Activated naive CD4-positive, alpha-beta T cell treated with anti-CD3 and anti-CD28 coated beads, Interleukin-2, amount 50 U/mL, for 16 hours (primary cell): ENCODE measurements at places on chromosomes 4 and X.
A peak's percentile ranks its signal among the peaks of the same experiment; 100 is the strongest.

DNA sequence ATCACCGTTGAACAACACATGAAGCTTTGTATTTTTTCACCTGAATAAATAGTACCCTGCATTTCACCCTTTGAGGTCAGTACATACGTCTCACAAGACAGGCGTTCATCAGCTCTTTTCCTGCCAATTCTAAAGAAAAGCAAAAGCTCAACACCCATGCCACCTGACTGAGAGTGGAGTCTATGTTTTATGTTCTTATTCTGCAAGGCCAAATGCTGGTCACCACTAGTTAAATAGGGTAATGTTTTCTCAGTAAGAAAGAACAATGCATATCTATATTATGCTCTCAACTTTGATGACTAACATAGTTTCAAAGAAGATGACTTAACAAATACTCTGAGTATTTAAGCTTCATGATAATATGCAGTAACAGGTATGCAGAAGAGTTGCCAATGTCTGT lies 336.3 kb upstream of the BMP3 start:
- DNase-seq: no peak

DNA sequence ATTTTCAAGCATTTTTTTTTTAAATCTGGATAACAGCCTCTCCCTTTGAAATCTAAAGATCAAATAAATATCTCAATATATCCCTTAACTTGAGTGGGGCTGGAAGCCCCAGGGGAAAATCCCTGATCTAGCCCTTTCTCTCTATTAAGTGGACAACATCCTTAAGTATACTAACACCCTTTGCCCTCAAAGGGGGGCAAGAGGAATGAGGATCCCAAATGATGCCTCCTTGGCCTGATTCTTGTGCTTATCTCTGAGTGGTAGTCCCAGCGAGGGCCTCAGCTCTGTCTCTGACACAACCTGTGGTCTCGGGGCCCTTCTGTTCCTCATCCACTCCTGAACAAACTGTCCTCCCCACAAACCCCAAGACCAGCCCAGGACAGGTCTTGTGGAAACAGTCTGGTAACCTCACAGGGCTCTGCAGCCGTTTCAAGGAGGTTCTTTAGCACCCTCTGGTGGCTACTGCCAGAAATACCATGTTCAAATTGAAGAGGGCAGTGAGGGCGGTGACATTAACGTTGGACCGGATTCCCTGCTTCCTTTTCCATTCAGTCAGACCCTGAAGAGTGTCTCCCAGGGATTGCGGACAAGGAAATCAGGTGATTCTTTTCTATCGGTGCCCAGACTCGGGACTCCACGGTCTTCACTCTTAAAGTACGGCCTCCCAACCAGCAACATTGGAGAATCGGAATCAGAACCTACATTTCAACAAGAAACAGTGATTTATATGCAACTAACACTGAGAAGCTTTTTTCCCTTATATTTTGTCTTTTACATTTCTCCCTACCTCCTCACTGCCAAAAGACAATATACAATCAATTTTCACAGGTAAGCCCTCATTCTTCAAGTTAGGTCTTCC lies 13.0 kb downstream of the CXCL13 start:
- peak; percentile 52 for DNase-seq

GRCh38 chr4:74097116-74097515 lies 1.9 kb downstream of the CXCL2 start:
- DNase-seq: no peak

DNA sequence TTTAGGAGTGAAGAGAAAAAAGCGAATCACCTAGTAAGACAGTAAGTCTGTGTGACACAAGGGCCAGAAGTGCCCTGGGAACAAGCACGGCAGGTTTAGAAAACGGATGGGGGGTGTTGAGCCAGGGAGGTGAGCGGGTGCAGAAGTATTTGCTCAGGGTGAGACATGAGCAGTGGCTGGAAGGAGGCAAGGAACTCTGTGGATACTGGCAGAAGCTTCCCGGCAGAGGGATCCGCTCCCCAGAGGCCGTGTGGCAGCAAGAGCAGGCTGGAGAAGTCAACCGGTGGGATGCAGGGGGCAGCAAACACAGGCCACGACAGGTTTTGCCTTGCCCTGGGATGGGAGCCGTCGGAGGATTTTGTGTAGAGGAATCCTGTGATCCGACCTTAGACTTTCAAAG lies 2.3 kb upstream of the UVSSA start:
- no peak for DNase-seq

GRCh38 chr4:186693159-186693815 lies 30.4 kb downstream of the FAT1 start:
- DNase-seq: no peak

DNA sequence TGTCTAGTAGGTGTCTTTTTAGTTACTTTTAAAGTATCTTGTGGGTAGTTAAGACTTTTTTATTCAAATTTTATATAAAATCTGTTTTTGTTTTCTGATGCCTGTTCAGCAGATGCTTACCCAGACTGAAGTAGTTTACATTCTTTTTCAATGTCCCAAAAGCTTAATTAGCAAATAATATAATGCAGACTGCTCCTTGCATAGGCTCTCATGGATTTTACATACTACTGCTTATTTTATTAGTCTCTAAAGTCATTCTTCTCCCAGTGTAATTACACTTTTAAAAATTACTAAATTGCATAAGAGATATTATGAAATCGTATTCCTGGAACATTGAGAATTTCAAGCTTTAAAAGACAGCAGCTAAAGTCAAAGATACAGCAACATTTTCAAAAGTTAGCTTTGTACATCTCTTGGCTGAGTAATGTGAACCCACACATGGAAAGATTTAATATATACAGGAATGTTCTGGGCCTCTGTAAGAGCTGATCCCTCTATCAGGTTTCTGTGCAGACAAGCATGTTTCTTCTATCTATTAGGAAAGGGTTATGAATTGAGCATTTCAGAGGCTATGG lies 148.4 kb upstream of the SPRY1 start:
- no peak for DNase-seq

- no peak for DNase-seq
Observed at GRCh38 chrX:18707426-18708049, at the start of gene PPEF1. Gene PPEF1 (plus strand): TSS chrX:18707645. CDS start chrX:18707781, 136 bp downstream.

GRCh38 chr4:28772066-28772465 lies 1911.4 kb downstream of the STIM2 start:
- DNase-seq: no peak

GRCh38 chr4:98473046-98473445 lies 185.4 kb downstream of the TSPAN5 start:
- no peak for DNase-seq

DNA sequence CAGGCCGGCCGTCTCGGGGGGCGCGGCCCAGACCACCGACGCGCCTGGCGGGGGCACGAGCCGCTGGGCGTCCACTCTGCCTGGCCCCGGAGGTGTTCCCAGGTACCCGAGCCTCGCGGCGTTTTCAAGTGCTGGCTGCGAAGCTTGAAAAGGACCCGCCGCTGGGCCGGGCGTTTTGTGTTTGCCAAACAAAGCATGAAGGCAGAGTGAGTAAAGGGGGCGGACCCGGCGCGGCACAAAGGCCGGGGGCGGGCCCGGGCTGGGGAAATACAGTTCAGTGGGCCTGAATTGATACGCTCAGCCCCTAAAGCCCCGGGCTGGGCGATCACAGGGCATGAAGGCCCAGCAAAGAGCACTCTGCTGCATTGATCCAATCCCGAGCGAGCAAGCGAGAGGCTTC lies 65.4 kb downstream of the SOX3 start:
- no peak for DNase-seq

DNA sequence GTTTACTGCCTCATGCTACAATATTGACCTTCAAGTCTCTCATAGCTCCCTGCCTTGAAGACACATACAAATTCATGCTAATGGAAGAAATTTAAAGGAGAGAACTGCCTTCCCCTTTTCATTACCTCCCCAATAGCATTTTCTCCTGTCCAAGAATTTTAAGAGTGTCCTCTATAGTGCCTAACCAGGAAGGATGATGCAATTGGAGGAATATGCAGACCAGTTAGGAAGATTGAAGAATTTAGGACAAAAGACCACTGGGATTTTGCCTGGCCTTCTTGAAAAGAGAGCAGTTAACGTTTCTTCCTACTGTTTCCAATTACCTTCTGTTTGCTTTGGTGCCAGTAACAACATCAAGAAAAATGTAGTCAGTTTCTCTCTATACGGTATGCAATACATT lies 443.9 kb downstream of the INPP4B start:
- no peak for DNase-seq

DNA sequence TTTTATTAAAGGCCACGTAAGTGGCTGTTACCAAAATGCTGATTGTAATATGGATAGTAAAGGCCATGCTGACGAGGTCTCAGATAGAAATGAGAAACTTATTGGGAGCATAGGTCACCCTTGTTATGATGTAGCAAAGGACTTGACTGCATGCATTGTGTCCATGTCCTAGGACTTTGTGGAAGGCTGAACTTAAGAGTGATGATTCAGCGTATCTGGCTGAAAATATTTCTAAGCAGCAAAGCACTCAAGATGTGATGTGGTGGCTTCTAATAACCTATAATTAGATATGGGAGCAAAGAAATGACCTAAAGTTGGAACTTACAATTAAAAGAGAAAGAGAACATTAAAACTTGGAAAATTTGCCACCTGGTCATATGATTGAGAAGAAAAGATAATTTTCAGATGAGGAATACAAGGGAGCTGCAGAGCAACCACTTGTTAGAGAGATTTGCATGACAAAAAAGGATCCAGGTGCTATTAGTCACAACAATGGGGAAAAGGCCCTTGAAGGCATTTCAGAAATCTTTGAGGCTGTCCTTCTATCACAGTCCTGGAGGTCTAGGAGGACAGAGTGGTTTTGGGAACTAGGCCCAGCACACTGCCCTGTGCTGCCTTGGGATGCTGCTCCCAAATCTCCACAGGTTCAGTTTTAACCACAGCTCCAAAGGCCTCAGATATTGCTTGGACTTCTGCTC lies 793.7 kb upstream of the LCORL start:
- no peak for DNase-seq

GRCh38 chr4:3225936-3226335 lies 23.0 kb upstream of the MSANTD1 start:
- no peak for DNase-seq

GRCh38 chr4:98945297-98945850 lies 16.4 kb upstream of the EIF4E start:
- DNase-seq: no peak

GRCh38 chrX:154450312-154450711 lies 6.4 kb downstream of the FAM50A start:
- no peak for DNase-seq

- no peak for DNase-seq
Observed at GRCh38 chr4:153212736-153213135, 8.5 kb downstream of the TRIM2 start.

GRCh38 chr4:54447304-54447703 lies 210.5 kb upstream of the KIT start:
- no peak for DNase-seq

GRCh38 chr4:125681240-125681639 lies 366.5 kb downstream of the FAT4 start:
- DNase-seq: no peak

DNA sequence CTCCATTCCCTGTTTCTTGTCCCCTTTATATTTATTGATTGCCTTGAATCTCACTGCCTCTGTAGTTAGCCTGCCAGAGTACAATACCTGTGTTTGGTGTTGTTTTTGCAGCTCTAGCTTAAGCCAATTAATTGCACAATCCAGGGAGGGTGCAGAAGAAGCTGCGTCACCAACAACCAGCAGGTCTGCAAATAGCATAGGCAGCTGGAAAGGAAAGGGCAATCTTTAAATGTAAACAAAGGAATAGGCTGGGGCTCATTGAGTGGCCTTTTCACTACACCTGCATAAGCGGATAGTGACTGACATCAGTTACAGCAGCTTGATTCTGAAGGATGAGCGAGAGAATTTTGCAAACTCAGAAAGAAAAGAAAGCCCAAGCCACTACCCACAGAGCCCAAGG lies 106.8 kb upstream of the RAI2 start:
- DNase-seq: no peak

DNA sequence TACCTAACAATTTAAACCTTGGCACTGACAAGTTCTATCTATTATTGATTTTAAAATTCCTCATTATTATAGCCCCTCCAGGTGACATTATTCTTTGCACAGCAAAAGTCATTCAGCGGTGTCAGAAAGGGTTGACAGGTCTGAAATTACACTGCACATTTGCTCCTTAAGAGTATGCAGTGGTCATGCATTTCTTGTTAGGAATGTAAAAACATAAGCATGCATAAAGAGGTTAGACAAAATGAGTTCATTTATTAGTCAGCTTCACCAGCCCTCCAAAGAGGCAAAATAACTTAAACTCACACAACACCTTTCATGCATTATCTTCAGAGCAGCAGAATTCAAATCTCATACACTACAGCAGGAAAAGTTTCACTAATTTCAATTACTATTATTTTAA lies 158.8 kb downstream of the HNRNPD start:
- no peak for DNase-seq

- no peak for DNase-seq
Observed at GRCh38 chr4:74364256-74364651, 691 bp upstream of the EREG start.

GRCh38 chr4:156635051-156635450 lies 336.5 kb downstream of the PDGFC start:
- no peak for DNase-seq

DNA sequence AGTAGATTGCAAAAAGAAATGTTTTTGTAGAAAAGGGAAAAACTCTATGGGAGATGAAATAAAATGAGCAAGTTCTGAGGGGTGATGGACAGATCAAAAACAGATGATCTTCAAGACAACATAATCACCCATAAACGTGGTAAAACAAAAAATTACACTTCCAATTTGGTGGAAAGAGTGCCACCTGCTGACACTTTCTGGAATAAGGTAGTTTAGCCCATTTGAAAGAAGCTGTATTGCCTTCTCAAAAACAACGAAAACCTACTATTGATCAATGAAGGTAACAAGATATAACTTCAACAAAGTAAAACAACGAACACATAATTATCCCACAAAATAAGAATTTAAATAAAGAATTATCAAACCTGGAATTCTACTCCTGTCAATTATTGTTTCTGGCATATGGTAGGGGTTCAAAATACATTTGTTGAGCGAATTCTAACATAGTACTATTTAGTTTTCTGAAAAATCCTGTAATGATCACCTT lies 2.5 kb downstream of the COQ2 start:
- DNase-seq: peak; percentile 53

DNA sequence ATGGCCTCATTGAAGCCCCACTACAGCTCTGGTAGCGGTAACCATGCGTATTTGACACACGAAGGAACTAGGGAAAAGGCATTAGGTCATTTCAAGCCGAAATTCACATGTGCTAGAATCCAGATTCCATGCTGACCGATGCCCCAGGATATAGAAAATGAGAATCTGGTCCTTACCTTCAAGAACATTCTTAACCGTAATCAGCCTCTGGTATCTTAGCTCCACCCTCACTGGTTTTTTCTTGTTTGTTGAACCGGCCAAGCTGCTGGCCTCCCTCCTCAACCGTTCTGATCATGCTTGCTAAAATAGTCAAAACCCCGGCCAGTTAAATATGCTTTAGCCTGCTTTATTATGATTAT lies 876 bp downstream of the HPRT1 start:
- no peak for DNase-seq

- no peak for DNase-seq
Observed at GRCh38 chrX:11967986-11968869, 170.0 kb upstream of the FRMPD4 start.

DNA sequence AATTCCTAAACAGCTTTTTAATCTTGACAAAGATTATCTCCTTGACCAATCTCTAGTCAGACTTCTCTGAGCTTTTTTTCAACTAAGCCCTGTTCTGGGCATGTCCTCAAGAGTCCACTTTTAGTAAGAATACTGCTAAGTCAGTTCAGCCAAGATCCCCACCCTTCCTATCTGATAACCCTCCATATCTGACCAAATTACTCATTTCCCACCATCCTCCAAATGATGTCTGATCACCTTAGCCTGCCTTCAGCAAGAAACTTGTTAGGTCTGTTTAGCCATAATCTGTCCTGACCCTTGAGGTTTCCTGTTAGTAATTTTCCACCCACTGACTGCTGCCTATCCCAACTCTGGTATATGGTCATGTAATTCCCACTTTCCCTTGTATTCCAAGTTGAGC lies 65.2 kb downstream of the FAM13A start:
- no peak for DNase-seq
